Stimulated activated CD8-positive, alpha-beta memory T cell treated with anti-CD3 and anti-CD28 coated beads, Interleukin-4, amount 100 ng/mL, for 4 hours (primary cell): ENCODE measurements at places on chromosomes 3 and 15.

- DNase-seq, result no peak
Measured at GRCh38 chr3:115293321-115293720, 146.2 kb upstream of the ZBTB20 start.

DNA sequence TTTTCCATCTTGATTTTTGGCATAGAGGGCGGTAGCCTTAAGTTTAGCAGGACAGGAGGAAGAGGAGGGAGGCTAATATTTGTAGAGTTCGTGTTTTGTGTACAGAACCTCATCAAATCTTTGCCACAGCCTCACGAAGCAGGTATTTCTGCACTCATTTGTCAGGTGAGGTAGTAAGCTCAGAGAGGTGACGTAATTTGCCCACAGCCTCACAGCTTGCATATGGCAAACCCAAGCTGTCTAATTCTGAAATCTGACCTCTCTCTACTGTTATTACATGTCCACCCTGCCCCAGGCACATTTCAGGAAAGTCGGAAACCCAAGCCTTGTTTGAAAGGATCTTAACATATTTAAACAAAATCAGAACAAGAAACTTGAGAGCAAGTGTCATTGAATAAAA lies 91.1 kb upstream of the TPM1 start:
- DNase-seq, result no peak

DNA sequence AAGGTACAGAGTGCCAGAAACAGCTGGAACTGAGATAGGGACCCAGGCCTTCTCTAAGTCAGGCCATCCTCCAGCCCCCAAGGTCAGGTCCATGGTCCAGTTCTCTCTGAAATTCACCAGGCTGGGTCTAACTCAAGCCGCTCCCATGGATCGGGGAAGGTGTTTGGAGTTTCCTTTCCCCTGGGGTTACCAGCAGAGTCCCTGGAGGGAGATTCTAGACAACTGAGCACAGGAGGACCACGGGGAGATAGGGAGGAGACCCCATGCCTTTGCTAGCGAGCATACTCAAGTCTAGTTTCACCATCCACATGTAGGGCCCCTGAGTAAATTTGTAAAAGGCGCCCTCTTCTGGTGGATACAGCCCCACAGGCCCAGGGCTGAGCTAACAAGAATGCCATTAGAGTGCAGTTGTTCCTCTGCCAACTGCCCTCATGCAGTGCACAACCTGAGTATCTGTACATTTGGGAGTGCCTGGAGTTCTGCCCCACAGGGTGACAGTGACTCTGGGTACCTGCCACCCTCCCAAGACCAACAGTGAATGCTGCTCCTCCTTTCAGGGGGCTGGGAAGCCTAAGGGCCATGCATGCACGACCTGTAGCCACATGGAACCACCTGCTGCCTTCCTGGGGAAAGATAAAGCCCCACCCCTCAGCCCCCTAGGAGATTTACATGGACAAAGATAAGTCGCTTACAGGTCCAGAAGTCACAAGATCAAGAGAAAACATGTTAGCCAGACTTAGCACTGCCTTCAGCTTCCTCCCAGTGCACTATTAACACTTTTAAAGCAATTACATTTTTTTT lies 89.0 kb downstream of the IQSEC1 start:
- DNase-seq, result peak; percentile 19

- no peak for DNase-seq
Measured at GRCh38 chr15:67100124-67100791, 34.9 kb downstream of the SMAD3 start.

DNA sequence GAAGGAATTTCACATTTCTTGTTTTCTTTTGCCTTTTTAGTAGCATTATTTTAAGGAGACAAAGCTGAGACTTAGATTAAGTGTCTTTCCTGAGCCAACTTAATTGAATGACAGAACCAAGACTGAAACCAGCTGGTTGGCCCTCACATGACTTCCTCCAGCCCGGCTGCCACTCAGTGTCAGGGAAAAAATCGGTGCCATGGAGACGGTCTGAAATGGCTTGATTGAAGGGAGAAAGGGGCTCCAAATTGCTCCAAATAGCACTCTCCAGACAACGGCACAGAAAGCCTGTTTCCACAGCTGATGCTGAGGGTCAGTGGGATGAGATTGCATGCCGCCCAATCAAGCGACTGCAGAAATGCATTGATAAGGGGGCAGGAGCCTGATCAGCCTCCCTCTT lies 475.2 kb upstream of the IL12A start:
- no peak for DNase-seq

- no peak for DNase-seq
Measured at GRCh38 chr3:192637803-192638202, 89.5 kb downstream of the FGF12 start.

- no peak for DNase-seq
Measured at GRCh38 chr3:195068084-195069080, 202.6 kb downstream of the XXYLT1 start.

GRCh38 chr15:65790694-65791334 lies 1.3 kb downstream of the DENND4A start:
- DNase-seq, result no peak

DNA sequence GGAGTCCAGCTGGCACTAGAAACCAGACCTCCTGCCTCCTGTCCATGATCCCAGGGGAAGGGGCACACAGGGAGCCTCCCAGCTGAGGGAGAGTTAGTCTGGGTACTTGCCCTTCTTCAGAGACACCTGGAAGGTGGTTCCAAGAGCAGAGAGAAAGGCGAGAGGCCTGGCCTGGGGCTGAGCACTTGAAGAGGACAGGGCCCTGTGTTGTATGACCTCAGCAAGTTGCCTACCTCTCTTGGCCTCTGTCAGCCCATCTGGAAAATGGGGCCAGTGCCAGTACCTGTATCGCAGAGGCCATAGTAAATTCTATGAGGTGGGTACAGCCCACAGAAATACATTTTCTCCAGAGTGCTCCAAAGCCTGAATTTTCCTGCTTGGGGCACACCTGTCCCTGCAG lies 19.5 kb downstream of the PTH1R start:
- DNase-seq, result no peak

- DNase-seq, result no peak
Measured at GRCh38 chr3:124318656-124319055, 326.7 kb upstream of the ROPN1 start.

DNA sequence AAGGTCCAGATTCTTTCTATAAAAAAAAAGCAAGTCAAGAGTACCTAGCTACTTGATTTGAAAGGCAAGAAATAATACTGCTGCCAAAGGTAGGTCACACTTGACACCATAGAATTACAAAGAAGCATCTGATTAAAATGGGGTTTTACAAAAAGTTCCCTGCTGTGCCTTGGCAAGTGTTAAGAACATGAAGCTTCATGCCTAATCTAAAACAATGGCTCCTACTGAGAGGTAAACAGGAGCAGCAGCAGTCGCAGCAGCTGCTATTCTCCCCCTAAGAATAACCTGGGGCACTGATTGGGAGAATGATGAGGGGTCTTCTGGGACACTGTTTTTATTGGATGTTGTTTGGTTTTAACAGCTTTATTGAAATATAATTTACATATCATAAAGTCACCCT lies 14.1 kb downstream of the UBP1 start:
- DNase-seq, result no peak

DNA sequence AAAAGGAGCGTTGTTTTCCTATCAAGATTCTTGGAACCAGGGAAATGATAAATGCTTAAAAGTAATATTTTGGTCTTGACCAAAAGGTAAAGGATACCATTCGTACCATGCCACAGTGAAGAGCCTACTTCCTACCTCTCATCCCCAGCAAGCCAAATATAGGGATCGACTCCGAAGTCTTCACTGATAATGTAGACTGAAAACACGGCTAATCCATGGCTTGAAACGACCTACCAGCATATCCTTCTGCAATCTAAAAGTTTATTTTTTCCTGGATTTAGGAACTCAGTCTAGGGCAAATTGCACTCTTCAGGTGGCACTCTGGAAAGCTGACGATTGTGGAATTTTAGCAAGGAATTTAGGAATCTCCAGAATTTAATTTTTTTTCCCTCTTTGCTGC lies 1.9 kb upstream of the SEMA6D start:
- no peak for DNase-seq

- DNase-seq, result no peak
Measured at GRCh38 chr3:111282024-111282423, 210.4 kb downstream of the NECTIN3 start.

DNA sequence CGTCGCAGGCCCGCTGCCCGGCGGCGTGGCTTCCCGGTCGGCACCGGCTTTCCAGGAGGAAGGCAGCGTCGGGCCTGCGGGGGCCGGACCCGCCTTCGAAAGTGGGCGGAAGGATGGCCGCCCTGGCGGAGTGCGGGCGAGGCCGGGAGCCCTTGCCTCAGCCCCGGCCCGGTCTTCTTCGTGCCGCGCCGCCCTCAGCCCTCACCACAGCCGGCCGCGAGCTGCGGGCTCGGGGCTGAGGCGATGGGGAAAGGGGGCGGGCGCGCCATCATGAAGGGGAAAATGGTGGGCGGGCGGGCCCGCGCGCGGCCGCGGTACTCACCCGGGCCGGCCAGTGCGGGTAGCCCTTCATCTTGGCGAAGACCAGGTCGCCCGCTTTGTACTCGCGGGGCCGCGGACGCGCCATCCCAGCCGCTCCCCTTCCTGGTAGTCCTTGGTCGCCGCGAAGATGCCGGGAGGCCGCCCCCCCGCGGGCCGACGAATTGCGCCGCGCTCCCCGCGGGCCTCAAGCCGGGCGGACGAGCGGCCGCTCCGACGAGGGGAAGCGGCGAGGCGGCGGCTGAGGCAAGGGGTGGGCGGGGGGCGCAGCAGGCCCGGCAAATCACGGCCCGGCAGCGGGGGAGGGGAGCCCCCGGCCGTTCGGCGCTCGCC lies 489 bp downstream of the HDGFL3 start:
- DNase-seq, result no peak

DNA sequence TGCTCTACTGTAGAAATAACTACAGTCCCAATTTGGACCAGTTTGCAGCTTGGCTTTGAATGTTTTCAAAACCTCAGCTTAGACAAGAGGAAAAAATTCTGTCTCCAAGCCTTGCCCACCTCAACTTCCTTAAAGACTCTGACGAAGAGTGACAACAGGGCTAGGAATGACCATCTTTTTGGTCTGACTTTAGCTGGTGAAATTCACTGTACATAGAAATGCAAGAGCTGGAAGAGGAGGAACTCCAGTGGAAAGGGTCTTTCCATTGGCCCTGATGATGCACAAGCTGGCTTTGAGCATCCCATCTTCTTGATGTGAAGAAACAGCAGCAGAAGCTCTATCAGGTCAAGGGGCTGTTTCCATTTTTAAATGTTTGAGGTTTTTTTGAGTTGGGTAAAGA lies 22.7 kb upstream of the SH3BP5 start:
- DNase-seq, result no peak

DNA sequence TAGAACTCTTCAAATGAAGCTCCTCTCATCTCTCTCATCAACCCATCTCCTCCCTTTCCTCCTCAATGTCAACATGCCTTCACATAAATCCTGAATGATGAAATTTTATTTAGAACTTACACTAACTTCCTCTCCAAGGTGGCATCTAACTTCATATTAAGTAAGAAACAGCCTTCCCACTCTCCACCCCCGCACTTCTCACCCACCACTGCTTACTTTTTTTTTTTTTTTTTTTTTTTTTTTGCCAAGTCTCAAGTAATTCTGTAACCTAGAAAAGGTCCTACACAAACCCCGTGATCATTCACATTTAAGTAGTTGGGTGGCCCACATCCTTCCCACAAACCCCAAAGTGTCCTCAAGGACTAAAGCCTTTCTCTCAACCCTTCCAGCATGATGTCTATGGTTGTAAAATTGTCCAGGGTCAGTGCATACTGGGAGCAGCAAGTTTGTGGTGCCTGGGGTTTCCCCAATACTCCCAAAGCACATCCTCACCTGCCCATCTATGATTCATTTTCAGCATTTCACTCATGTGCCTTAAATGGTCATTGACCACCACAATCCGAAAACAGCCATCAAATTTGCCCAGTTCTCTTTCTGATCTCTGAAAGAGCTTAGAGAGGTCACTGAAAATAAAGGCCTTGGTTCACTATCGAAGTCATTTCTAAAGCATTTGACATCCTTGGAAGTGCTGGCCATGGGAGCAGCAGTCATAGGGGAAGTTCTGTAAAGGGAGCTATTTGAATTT lies 47.2 kb downstream of the CD86 start:
- DNase-seq, result no peak

DNA sequence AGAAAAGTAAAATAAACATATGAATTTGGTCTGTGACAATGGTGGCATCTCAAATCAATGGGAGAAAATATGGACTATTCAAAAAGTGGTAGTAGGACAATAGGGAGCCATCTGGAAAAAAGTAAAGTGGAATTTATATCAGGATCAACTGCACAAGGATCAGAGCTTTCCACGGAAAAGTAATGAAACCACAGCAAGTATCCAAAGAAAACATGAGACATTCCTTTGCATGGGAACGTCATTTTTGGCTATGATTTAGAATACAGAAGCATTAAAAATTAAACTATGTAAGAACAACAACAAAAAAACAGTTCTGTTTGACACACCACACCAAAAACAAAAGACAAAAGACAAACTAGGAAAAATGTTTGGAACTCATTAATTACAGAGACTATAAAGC lies 18.7 kb downstream of the CRBN start:
- DNase-seq, result no peak

GRCh38 chr3:61574854-61575253 lies 13.5 kb downstream of the PTPRG start:
- no peak for DNase-seq

- no peak for DNase-seq
Measured at GRCh38 chr3:141086188-141086587, 35.0 kb downstream of the SPSB4 start.

GRCh38 chr15:51809457-51809856 lies 20.0 kb upstream of the TMOD3 start:
- DNase-seq, result no peak

GRCh38 chr15:70099967-70100473 lies 2.3 kb upstream of the TLE3 start:
- no peak for DNase-seq

- no peak for DNase-seq
Measured at GRCh38 chr3:42581400-42581708, 413 bp downstream of the SEC22C start.

DNA sequence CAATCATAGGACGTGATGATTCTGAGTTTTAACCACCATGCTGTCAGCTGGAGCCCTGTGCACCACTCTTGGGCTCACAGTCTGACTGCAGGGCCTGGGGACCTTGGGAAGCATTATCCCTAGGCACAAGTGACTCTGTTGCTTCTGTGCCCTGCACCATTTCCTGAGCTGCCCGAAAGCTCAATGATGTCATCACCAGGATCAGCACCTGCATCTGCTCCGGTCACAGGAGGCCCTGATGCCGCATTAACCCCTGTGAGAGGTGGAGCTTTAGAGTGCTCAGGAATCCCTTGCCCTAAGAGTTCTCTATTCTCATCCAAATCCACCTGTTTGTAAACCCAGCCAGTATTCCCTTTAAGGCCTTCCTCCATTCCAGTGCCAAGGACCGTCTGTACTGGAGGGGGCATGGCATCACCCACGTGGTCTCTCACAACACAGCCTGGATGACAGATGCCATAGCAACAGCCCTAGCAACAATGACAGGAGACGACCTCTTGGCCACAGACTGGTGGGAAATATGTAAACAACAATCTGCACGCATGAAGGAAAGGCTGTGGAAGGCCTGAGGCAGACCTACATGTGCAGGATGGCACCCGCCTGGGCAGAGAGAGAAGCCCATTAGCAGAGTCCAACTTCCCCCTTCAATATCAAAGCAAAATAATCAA lies 37.9 kb downstream of the NTRK3 start:
- DNase-seq, result no peak
